ENCODE measurements at places on chromosomes 5 and 9.

GRCh38 chr5:15014809-15015208 lies 143.2 kb upstream of the ANKH start:
- peaks cover 4% of the 10 kb centered on the region for H3K4me1 ChIP-seq
- no peaks in the 10 kb centered on the region for H3K27me3 ChIP-seq
- no peak for DNase-seq
- no peaks in the 10 kb centered on the region for H3K36me3 ChIP-seq
- no peak overlapping the region for H3K27ac ChIP-seq

DNA sequence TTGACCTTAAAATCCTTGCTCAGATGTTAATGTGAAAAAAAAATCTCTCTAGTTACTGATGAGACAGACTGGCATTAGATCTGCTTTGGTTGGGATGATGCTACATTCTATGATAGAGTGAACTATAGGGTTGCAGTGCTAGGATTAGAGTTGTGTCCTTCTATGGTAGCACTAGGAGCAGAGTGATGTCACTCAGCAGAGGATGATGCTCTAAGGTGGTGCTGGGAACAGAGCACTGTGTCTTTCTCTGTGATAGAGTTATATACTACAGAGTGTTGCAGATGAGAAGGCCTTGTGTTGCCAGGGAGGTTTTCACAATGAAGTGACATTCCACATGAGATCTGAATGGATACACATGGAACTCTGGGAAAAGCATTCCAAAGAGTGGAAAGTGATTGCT lies 462.3 kb downstream of the CDH12 start:
- no peaks in the 10 kb centered on the region for H3K36me3 ChIP-seq
- H3K27me3 ChIP-seq: no peaks in the 10 kb centered on the region
- no peaks in the 10 kb centered on the region for H3K4me1 ChIP-seq
- H3K4me3 ChIP-seq: no peak overlapping the region
- H3K27ac ChIP-seq: no peak overlapping the region
- no peak for DNase-seq

DNA sequence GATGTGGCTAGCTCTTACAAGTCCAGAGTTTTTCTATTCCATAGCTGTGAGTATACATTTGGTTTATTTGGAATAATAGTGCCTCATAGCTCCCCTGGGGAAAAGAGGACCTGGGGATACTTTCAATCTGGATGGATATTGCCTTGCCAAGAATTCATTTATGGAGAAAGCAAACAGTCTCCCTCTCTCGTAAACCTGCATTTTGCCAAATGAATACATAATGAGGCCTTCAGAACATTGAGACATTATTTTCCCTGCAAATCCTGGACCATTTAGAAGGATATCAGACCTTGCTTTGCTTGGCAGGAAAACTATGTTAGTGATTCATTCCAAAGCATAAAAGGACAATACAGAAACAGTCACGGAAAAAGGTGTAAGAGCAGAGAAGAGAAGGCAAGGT lies 569.6 kb upstream of the BRINP1 start:
- no peak for DNase-seq
- H3K36me3 ChIP-seq: no peaks in the 10 kb centered on the region
- no peak overlapping the region for H3K27ac ChIP-seq
- H3K27me3 ChIP-seq: no peaks in the 10 kb centered on the region
- H3K4me3 ChIP-seq: no peak overlapping the region

GRCh38 chr5:69416699-69417098 lies 1.8 kb downstream of the MARVELD2 start:
- H3K36me3 ChIP-seq: peaks cover 15% of the 10 kb centered on the region
- H3K27ac ChIP-seq: peak overlapping the region; percentile 93
- H3K27me3 ChIP-seq: no peaks in the 10 kb centered on the region

DNA sequence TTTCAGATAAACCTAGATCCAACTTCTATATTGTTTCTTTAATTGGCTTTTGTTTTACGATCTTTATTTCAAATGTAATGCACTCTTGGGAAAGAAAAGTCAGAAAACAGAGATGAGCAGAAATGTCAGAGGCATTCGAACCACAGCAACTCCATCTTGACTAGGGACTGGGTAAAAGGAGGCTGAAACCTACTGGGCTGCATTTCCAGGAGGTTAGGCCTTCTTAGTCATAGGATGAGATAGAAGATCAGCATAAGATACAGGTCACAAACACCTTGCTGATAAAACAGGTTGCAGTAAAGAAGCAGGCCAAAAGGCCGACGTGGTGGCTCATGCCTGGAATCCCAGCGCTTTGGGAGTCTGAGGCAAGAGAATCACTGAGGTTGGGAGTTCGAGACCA lies 30.5 kb upstream of the DAPK1 start:
- no peaks in the 10 kb centered on the region for H3K27me3 ChIP-seq
- peaks cover 19% of the 10 kb centered on the region for H3K4me1 ChIP-seq
- H3K4me3 ChIP-seq: no peak overlapping the region
- no peaks in the 10 kb centered on the region for H3K36me3 ChIP-seq
- no peak overlapping the region for H3K27ac ChIP-seq
- no peak for DNase-seq

DNA sequence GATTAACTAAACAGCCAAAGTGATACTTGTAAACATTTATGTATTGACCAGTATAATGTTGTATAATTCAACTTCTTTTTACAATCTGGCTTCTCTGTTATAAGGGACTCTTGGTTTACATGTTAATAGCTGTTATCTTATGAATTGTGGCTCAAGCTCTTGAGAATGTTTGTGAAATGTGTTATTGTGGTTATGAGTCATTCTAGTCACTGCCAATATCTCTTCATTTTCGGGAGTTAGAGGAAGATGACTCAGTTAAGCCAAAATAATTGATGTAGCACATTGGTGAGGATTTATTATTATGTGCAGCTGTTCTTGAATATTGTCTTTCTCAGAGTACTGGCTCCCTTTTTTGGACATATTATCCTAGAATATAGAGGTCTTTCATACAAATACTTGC lies 655.2 kb upstream of the RIOK2 start:
- H3K27ac ChIP-seq: no peak overlapping the region
- no peak overlapping the region for H3K4me3 ChIP-seq
- peak; percentile 70 for DNase-seq

GRCh38 chr9:21295992-21296391 lies 9.1 kb downstream of the IFNA5 start:
- H3K27me3 ChIP-seq: no peaks in the 10 kb centered on the region
- H3K27ac ChIP-seq: no peak overlapping the region
- H3K36me3 ChIP-seq: no peaks in the 10 kb centered on the region
- no peak overlapping the region for H3K4me3 ChIP-seq

DNA sequence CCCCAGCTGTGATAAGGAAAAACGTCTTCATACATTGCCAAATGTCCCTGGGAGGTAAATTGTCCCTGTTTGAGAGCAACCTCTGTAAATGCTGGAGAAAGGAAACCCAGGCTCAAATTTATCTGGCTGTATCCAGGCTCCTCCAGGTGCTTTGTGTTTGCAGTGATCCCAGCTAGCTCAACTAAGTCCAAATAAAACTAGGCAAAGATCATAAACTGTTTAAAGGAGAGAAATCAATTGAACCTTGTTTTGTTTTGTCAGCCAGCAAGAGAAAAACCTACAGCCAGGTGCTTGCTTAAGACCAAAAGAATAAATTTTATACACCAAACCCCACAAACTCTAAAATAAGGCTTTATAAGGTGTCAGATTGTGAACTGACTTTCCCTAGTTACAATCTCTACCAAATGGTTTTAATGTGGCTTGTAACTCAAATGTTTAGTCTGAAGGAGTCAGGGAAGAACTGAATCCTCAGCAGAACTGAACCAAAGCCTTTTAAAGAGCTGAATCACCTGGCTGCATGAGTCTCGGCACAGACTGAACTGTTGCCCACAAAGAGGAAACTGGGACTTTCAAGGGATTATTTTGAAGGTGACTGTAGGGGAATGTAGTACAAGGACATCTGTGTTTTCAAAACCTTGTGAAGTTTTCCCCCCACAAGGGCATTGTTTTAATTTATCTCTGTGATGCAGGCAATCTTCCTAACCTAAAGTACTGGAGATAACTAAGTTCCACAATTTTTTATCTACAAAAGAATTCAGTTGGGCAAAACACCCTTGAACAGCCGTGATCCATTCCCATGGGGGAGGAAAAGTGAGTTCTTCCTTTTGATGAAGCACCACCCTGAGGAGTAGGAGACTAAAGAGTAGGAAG lies 201.7 kb upstream of the TARS1 start:
- H3K4me1 ChIP-seq: no peaks in the 10 kb centered on the region
- H3K27ac ChIP-seq: no peak overlapping the region
- no peak overlapping the region for H3K4me3 ChIP-seq
- H3K27me3 ChIP-seq: no peaks in the 10 kb centered on the region
- H3K36me3 ChIP-seq: no peaks in the 10 kb centered on the region

- no peak overlapping the region for H3K27ac ChIP-seq
- H3K4me1 ChIP-seq: peaks cover 21% of the 10 kb centered on the region
- H3K36me3 ChIP-seq: no peaks in the 10 kb centered on the region
- H3K4me3 ChIP-seq: no peak overlapping the region
Observed at GRCh38 chr5:68652534-68652965, 437.0 kb downstream of the PIK3R1 start.

DNA sequence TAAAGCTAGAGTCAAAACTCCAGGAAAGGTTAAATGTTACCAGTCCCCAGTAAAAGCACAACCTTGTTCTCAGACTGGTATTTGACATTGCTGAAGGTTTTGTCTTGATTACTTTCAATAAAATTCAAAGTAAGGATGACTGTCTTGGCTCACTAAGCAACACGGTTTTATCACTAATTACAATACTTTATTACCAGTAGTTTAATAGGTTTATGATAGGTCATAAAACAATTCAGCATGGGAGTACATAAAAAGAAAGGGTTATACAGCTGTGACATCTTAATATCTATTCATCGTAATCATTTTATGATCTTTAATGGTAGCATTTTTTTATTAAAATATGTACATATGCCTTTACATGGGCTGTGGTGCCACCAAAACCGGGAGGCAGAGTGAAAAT lies 370.7 kb upstream of the IRX2 start:
- H3K4me1 ChIP-seq: no peaks in the 10 kb centered on the region
- H3K36me3 ChIP-seq: no peaks in the 10 kb centered on the region
- no peak overlapping the region for H3K27ac ChIP-seq
- H3K4me3 ChIP-seq: no peak overlapping the region
- no peak for DNase-seq
- peaks cover 82% of the 10 kb centered on the region for H3K27me3 ChIP-seq

GRCh38 chr9:93864032-93864431 lies 91.1 kb downstream of the BARX1 start:
- no peaks in the 10 kb centered on the region for H3K36me3 ChIP-seq
- no peak for DNase-seq
- H3K4me1 ChIP-seq: no peaks in the 10 kb centered on the region
- no peak overlapping the region for H3K27ac ChIP-seq

GRCh38 chr5:169390265-169390664 lies 89.3 kb upstream of the SLIT3 start:
- no peak overlapping the region for H3K4me3 ChIP-seq
- no peaks in the 10 kb centered on the region for H3K4me1 ChIP-seq
- H3K27ac ChIP-seq: no peak overlapping the region
- no peaks in the 10 kb centered on the region for H3K36me3 ChIP-seq

DNA sequence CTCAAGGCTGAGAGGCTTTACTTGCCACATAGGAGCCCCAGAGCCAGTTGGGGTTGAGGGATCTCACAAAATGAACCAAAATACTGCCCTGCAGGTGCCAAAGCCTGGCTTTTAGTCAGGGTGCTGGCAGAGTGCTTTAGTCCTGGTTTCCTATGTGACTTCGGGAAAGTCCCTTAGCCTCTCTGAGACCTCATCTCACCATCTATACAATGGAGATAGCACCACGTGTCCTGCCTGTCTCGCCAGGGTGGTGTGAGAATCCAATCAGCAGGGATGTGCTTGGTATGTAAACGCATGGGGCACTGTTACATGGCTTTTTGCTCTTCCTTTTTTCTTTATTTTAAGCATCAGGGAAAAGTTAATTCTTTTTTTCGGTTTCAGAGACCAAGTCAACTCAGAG lies 68.3 kb downstream of the SHB start:
- no peak overlapping the region for H3K4me3 ChIP-seq
- no peaks in the 10 kb centered on the region for H3K27me3 ChIP-seq
- no peak for DNase-seq
- no peaks in the 10 kb centered on the region for H3K36me3 ChIP-seq
- H3K4me1 ChIP-seq: peaks cover 3% of the 10 kb centered on the region

- H3K36me3 ChIP-seq: no peaks in the 10 kb centered on the region
- H3K4me3 ChIP-seq: no peak overlapping the region
- no peak for DNase-seq
- H3K4me1 ChIP-seq: peaks cover 14% of the 10 kb centered on the region
- H3K27ac ChIP-seq: no peak overlapping the region
- H3K27me3 ChIP-seq: no peaks in the 10 kb centered on the region
Observed at GRCh38 chr5:143713047-143714003, 98.6 kb upstream of the HMHB1 start.

- H3K27me3 ChIP-seq: no peaks in the 10 kb centered on the region
- no peaks in the 10 kb centered on the region for H3K36me3 ChIP-seq
- DNase-seq: no peak
- H3K4me1 ChIP-seq: no peaks in the 10 kb centered on the region
- no peak overlapping the region for H3K4me3 ChIP-seq
- H3K27ac ChIP-seq: no peak overlapping the region
Observed at GRCh38 chr9:70832492-70832891, 288.9 kb downstream of the TRPM3 start.
